Stimulated activated CD8-positive, alpha-beta memory T cell treated with anti-CD3 and anti-CD28 coated beads, Interleukin-12 subunit alpha, Interleukin-12 subunit beta, amount 100 ng/mL, for 1 hour (primary cell): ENCODE measurements at places on chromosomes 4 and X.

- DNase-seq = no peak
Measured at GRCh38 chrX:1355131-1356046, 18.8 kb downstream of the IL3RA start.

DNA sequence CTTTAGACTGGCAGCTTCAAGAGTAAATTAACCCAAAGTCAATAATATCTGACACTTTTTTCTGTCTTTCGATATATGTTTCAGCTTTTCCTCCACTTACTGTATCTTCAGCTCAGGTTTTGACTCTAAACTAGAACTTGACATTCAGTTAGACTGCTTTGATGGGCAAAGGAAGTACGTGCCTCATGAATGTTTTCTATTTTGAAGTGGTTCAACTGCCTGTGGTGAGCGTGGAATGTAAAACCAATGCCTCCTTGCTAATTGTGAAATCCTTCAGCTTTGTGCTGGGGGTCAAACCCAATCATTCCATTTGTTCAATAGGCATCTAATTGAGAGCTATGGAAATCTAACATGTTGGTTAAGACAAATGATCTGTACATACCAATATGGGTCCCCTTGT, 857.0 kb upstream of the HTR2C start:
- DNase-seq = no peak

DNA sequence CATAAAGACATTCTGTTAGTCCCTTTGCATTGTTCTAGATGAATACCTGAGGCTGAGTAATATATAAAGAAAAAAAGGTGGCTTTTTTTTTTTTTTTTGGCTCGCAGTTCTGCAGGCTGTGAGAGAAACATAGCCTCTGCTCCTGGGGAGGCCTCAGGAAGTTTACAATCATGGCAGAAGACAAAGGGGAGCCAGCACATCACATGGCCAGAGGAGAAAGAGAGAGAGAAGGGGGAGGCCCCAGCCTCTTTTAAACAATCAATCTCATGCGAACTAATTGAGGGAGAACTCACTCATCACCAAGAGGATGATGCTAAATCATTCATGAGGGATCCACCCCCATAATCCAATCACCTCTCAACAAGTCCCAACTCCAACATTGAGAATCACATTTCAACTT, 364.0 kb upstream of the EPHA5 start:
- no peak for DNase-seq

DNA sequence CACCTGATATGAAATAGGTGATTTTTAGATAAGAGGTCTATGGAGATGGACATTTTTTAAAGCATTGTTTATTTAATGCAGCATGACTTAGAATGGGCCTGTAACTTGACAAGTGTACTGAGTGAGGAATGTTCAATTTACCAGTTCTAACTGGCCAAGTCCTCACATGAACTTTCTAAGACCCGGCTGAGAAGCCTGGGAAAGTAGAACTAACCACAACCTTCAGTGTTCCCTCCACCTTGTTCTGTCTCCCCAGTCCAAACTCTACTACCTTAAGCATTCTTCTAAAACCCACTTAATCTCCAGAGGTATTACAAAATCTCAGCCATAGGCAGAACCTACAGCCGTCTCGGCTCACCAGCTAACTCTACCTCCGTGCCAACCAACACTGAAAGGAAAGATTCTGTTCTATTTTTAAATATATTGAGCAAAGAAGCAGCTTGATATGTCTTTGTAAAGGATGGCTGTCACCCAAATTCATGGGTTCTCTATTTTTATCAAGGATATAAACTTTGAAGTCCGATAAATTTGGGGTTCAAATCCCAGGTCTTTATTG, 6.8 kb downstream of the PPARGC1A start:
- DNase-seq = no peak

GRCh38 chr4:22850055-22850454, 157.3 kb downstream of the GBA3 start:
- no peak for DNase-seq

DNA sequence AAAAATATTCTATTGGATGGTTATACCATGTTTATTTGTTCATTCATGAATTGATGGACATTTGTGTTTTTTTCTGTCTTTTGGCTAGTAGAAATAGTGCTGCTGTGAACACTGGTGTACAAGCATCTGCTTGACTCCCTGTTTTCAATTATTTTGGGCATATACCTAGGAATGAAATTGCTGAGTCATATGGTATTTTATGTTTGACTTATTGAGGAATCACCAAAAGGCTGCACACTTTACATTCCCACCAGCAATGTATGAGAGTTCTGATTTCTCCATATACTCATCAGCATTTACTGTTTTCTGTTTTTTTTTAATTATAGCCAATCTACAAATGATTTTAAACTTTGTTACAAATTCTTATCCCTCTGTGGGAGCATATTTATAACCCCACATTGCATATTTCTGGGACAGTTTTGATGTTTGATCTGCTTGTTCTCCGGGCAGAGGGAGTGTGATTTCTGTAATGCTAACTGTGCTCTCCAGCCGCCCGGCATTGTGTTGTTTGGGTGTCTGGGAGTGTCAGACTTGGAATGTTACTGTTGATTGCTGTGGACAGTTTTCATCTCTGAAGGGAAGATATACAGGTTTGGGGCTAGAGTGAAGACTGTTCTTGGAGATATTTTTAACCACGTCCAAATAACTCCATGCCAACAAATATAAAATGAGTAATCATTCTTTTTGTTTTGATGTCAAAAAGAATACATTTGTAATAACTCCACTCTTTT, 60.5 kb upstream of the PGRMC2 start:
- no peak for DNase-seq

GRCh38 chrX:55758033-55758432, 40.5 kb downstream of the RRAGB start:
- DNase-seq = no peak
